HT1080 (cell line): ENCODE measurements at places on chromosomes 3 and 15. TPM values are rescaled to one million over a fixed set of nuclear protein-coding genes. Genes with fewer than 3 reads are reported as not detected.

CPLX3 gene
- 0.10 and 0.26 TPM in 2 replicates for total RNA-seq

DNA sequence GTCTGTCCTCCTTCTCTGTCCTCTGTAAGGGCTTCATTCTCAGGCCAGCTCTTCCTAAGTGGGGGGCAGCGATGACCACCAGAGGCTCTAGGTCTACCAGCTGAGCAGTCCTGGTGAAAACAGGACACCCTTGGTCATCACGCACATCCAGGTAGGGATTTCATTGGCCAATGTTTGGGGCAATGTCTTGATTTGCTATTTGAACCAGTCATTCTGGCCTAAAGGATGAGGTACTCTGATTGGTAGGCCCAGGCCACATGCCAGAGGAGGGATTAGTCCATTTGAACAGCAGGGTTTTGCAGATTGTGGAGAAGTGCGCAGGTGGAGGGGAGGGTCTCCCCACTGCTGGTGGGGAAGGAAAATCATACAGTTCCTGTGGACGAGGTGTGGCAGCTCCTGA is 57.3 kb downstream of the PLXNA1 start:
- no peak for DNase-seq

DNA sequence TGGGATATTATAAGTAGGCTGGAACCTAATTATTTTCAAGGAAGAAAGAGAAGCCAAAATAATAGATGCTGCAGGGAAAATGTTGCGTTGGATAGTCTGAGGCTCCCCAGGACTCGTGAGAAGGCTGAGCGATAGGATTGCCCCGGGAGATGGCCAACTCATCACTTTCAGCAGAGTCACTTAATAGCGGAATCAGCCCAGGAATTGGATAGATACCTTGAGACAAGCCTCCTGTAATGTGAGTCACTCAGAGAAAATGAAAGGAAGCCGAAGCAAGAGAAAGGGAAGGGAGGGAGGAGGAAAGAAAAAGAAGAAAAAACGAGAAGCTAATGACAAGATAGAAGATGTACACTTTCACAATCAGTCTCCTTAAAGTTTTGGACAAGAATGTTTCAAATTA is 94.3 kb downstream of the SQOR start:
- DNase-seq, result peak; percentile 44

DNA sequence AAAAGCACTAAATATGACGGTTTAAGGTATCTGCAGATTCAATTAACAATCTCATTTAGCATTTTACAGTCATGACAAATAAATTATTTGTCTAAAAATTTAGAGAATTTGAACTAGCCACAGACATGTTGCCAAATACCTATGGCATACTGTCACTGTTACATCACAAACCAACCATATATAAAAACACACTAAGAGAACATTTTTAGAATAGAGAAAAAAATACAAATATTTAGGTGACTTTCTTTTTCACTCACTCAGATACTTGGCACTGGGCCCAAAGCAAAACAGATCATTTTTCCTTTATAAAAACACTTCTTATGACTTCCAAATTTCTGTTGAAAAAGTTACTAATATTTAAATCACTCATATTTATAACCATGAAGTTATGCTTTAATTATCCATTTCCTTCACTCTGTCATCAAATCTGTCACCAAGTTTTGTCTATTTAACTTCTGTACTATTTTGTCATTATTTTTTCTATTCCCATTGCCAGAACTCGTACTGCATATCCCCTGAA is 644.7 kb downstream of the OTOL1 start:
- peak; percentile 54 for DNase-seq

DNA sequence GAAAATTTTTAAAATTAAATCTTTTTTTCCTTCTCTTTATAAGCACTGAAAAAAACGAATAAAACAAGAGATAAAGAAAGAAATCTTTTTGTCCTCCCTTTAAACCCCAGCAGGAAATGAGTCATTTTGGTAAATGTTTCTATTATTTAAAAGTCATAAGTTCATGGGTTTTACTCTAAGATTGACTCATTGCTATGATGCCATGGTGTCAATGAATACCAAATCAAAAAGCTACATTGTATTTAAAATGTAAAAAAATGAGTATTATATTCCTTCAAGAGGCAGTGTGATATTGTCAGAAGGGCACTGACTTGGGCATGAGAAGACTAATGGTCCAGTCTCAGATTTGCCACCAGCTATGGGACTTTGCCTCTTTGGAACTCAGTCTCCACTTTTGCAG is 303.4 kb upstream of the DNAJC19 start:
- DNase-seq, result peak; percentile 85

- no peak for DNase-seq
These were observed 327 bp upstream of the CCDC13 start for GRCh38 chr3:42773409-42773751.
